CD4-positive, alpha-beta memory T cell (primary cell): ENCODE measurements at places on chromosomes 1 and 21.
A peak's percentile ranks its signal among the peaks of the same experiment; 100 is the strongest.

- H3K4me1 ChIP-seq = no peaks in the 10 kb centered on the region
- H3K27me3 ChIP-seq = no peaks in the 10 kb centered on the region
- no peak overlapping the region for H3K4me3 ChIP-seq
- no peaks in the 10 kb centered on the region for H3K36me3 ChIP-seq
Observed at GRCh38 chr1:39148942-39149341, 55.6 kb upstream of the MACF1 start.

GRCh38 chr1:213989002-213989855 lies 1.5 kb downstream of the PROX1 start:
- H3K27ac ChIP-seq = no peak overlapping the region
- H3K27me3 ChIP-seq = peaks cover 53% of the 10 kb centered on the region
- H3K4me3 ChIP-seq = peak overlapping the region; percentile 39
- peaks cover 36% of the 10 kb centered on the region for H3K4me1 ChIP-seq

DNA sequence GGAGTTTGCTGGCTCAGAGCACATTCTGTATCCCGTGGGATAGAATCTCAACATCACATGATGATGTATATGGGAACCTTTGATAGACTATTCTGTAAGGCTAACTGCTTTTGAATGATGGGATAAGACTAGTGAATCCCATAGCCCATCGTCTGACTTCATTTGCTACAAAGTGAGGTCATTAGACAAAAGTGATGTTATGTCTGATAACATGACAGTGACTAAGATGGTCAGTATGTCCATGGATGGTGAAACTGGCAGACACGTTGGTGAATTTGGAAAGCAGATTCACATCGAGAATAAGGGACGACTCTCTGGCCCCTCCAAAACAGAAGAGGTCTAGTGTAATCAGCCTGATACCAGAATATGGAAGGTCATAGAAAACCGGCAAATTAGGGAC lies 108.4 kb downstream of the HHAT start:
- no peaks in the 10 kb centered on the region for H3K36me3 ChIP-seq
- H3K27ac ChIP-seq = no peak overlapping the region
- no peak for DNase-seq
- H3K4me3 ChIP-seq = no peak overlapping the region

DNA sequence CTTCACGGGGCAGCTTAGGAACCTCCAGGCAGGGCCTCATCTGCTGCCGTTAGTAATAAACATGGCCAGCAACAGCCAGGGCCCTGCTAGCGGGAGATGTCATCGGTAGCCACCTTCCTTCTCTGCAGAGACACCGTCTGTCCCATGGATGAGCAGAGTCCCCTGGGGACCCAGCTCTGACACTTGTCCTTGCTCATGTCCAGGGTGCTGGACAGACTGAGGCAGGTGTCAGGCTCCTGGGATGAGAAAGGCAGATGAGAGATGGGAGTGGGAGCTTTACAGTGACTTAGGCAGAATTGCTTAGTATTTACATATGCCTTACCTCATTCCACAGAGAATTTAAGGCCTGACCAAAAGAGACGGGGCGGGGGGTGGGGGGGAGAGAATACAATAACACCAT lies 25.0 kb downstream of the CAPN2 start:
- no peak overlapping the region for H3K4me3 ChIP-seq
- no peaks in the 10 kb centered on the region for H3K27me3 ChIP-seq
- H3K27ac ChIP-seq = peak overlapping the region; percentile 9
- peaks cover 19% of the 10 kb centered on the region for H3K4me1 ChIP-seq
- H3K36me3 ChIP-seq = peaks cover 15% of the 10 kb centered on the region
- no peak for DNase-seq

DNA sequence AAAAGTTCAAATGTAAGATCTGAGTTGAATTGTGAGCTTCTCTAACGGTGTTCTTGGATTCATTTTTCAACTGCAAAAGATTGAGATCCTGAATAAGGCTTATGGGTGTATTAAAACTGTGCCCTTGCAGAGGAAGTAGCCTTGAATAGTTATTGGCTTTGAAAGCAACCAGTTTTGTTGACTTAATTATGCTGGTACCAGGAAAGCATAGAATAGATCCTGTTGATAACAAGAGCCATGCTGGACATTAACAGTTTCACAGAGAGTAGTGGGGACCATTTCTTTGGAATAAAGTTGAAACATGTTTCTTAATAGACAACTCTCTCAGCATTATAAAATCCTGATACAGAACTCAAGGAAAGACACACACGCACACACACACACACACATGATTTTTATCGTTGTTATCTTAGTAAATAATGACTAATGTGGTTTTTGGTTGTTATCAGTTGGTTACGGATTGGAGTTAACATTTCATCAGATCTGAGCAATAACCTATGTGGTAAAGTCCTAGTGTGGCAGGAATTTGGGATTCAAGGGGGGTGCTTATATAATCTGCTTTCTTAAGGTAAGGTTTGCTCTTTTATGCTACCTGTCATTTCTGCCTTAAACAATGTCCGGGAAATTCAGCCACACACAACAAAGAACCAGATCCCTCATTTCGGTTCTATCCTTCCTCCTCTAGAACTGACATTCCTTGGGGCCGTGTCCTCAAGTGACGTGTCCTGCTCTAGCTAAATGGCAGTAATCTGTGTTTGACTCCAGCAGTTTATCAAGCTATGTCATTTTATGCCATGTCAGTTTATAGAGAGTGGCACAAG lies 330.9 kb downstream of the CHRM3 start:
- H3K4me3 ChIP-seq = peak overlapping the region; percentile 82
- peaks cover 65% of the 10 kb centered on the region for H3K4me1 ChIP-seq
- peak; percentile 33 for DNase-seq

GRCh38 chr21:42735061-42735460 lies 81.6 kb downstream of the PDE9A start:
- H3K4me1 ChIP-seq = peaks cover 43% of the 10 kb centered on the region
- H3K36me3 ChIP-seq = no peaks in the 10 kb centered on the region
- H3K4me3 ChIP-seq = no peak overlapping the region
- no peak overlapping the region for H3K27ac ChIP-seq

- H3K36me3 ChIP-seq = no peaks in the 10 kb centered on the region
- peaks cover 4% of the 10 kb centered on the region for H3K4me1 ChIP-seq
- DNase-seq = no peak
- no peak overlapping the region for H3K27ac ChIP-seq
Observed at GRCh38 chr1:201059401-201059800, 35.9 kb upstream of the KIF21B start.

GRCh38 chr1:223161321-223161720 lies 18.3 kb upstream of the TLR5 start:
- no peaks in the 10 kb centered on the region for H3K36me3 ChIP-seq
- no peaks in the 10 kb centered on the region for H3K4me1 ChIP-seq
- no peaks in the 10 kb centered on the region for H3K27me3 ChIP-seq
- no peak for DNase-seq
- H3K4me3 ChIP-seq = no peak overlapping the region
